CD4-positive, alpha-beta T cell treated with Interferon alpha-2 for 1 hour (primary cell): ENCODE measurements at places on chromosomes 5 and 9.

DNA sequence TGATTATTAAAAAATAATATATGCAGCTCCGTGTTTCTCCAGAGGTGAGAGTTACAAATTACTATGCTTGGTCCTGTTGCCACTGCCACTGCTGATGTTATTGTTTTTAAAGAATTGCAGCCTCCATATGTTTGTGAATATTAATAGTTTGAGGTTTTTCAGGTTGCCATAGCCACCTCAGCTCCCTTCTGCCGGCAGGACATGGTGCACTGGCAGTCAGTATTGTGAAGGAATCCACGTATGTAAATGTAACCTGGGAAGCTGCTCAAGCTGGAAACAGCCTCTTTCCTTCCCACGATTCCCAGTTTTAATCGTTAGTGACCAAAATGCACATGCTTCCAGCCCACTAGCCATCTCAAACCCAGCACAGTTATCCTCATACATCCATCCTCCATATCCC is 184.4 kb upstream of the CCNG1 start:
- no peak for DNase-seq

- no peak for DNase-seq
These were observed 26.0 kb downstream of the ADAMTSL1 start for GRCh38 chr9:18499980-18500379.

DNA sequence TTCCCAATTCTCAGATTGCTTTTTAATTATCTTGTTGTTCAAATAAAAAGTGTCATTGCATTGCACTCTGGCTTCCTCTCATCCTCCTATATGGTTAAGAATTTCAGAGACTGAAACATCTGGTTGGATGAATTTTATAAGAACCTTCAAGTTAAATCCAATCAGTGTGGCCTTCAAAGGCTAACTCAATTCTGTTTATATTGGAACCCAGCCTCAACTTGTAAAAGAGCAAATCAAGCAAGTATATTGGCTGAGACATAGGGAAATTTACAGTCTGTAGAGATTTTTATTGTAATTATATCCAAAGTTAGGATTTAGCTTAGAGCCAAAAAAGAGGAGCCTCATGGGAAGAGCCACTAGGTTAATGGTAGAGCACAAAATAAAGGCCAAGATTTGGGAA is 159.9 kb upstream of the FER start:
- DNase-seq, result no peak

DNA sequence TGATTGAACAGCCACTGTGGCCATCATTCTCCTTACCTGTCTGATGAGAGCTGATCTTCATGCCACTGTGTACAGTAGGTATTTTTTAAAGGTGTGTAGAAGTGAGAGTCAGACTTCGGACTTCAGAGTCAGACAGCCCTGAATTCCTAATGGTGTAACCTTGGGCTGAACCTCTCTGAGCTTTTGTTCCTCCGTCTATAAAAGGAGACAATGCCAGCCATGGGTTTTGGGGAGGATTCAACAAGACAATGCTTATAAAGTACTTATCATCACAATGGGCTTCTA is 18.7 kb downstream of the GSN start:
- no peak for DNase-seq
